ENCODE measurements at places on chromosomes 6 and 20. TPM values are rescaled to one million over a fixed set of nuclear protein-coding genes. Genes with fewer than 3 reads are reported as not detected.

SLC22A2 gene
- not detected for polyA plus RNA-seq

LRFN2 gene
- polyA plus RNA-seq = 0.08 TPM

PRSS35 gene
- 9.0 TPM for polyA plus RNA-seq

TPX2 gene
- polyA plus RNA-seq = 20.7 TPM

- DNase-seq = no peak
Measured at GRCh38 chr6:108809211-108809610, 39.0 kb upstream of the ARMC2 start.
